ENCODE measurements at places on chromosomes 2 and 18.

DNA sequence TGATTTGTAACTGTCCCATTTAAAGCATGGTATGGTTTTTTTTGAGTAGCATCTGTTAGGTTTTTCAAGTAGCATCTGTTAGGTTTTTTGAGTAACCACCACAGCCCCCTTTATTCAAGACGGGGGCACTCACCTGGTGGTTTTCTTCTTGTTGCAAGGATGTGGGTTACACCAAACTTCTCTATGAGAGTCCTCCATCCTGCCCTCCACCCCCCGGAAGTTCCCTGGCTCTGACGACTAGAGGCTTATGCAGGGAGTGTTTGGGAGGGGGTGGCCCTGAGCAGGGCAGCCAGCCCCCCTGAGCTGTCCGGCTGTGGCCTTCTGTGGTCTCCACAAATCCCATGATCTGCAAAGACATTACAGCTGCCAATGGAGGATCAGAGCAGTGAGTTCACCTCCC lies 39.3 kb downstream of the MTCL1 start:
- DNase-seq = no peak

DNA sequence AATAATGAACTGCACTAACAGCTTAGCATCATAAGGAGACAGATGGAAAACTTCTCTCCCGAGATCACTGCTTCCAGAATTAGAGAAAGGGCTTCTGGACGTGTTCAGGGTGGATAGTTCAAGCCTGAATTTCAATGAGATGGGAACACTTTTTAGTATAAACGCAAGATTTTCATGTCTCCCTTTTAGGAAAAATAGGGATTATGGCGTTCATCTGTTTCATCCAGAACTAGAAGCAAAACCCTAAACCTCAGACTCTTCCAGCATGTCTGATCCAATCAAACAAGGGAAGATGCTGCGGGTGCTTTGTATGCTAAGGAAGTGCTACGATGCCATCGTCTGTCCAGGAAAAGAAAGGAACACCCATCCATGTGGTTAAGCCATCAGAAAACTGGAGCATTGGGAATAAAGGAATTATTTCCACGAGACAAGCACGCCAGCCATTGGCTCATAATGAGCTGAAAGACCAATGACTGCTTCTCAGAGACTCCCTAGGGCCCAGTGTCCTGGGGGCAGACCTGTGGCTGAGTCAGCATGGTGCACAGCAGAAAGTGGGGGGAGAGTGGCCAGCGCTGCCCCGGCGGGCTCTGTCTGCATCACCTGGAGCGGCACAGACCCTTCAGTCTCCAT lies 65.9 kb upstream of the AFF3 start:
- DNase-seq = no peak

- no peak for DNase-seq
Measured at GRCh38 chr2:108855194-108855593, 68.6 kb downstream of the CCDC138 start.

DNA sequence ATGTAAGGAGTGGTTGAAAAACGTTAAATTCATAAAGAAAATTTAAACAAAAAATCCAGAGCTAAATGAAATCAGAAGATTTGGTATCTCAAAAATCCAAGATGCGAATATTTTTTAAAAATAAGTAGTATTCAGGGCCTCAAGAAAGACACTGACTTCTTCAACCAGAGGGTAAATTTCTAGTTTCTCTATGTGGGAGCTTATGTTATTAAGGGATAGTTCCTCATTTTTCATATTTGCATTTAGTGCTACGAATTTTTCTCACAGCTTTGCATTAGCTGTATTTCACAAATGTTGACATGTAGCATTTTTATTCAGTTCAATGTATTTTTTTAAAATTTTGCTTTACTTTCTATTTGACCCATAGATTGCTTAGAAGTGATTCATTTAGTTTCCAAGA lies 454.7 kb downstream of the CBLN2 start:
- DNase-seq = no peak

- no peak for DNase-seq
Measured at GRCh38 chr2:36477746-36478145, 120.2 kb downstream of the FEZ2 start.

Data from NCI-H774 (cell line).